ENCODE measurements at places on chromosomes 5 and 9. TPM values are rescaled to one million over a fixed set of nuclear protein-coding genes. Genes with fewer than 3 reads are reported as not detected.

CNTNAP3B gene
- total RNA-seq, result not detected

ANKRD31 gene
- 0.22 TPM for total RNA-seq

KIAA1191 gene
- 57.5 TPM for total RNA-seq

SIT1 gene
- total RNA-seq, result 97.6 TPM

SAXO1 gene
- not detected for total RNA-seq

SHISAL2B gene
- total RNA-seq, result not detected

IFNA2 gene
- total RNA-seq, result not detected

SH3PXD2B gene
- 0.15 TPM for total RNA-seq

ALDH1A1 gene
- total RNA-seq, result not detected

DNA sequence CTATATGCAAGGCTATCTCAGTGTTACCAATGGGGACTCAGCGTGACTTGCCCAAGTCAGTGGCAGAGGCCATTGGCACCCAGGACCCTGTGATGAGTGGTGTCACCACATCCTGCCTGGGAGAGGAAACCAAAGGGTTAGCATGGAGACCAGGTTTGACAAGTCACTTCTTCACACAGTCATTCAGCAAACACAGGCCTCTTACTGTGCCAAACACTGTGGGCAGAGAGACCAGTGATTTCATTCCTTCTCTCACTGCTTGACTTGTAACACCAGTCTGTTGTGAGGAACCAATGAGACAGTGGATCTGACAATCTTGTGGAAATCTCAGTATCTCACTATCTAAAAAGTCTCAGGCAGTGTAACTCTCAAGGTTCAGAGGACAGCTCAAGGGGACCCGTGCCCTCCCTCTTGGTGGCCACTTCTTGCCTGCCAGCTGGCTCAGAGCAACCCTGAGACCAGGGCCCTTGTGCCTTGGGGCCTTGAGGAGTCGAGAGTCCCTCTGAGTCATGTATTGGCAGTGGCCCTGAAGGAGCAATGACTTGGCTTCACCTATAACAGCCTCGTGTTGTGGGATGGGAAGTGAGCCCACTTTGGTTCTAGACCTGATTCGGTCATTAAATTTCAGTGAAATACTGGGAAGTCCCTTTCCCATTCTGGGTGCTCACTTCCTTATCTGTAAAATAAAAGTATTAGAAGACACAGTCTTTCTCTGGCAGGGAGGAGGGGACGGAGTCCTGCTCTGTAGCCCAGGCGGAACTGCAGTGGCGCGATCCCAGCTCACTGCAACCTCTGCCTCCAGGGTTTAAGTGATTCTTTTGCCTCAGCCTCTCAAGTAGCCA, 1.6 kb downstream of the FABP6 start:
- no peaks in the 10 kb centered on the region for H3K27me3 ChIP-seq
- no peak overlapping the region for H3K27ac ChIP-seq
- DNase-seq, result no peak
- no peak overlapping the region for H3K4me3 ChIP-seq

DNA sequence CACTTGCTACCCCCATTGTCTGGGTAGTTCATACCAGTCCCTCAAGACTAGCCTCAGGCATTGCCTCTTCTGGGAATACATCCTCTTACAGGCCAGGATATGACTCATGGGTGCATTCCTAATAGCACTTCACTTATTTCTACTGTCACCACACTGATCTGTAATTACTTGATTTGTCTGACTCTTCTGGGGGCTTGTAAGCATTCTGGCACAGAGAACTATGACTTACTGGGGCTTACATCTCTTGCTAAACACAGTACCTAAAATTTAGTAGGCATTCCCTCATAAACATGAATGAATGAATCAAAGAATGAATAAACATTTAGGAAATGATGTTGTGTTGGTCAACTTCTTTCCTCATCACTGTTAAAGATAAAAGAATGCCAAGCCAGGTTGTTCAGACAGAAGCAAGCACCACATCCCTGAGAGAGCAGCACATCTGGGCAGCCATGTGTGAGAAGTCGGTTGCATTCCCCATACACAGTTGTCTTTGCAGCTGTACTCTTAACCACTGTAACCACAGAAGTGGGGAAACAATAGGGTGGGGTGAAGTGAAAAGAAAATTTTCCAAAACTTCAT, 27.6 kb downstream of the IL7R start:
- no peak overlapping the region for H3K27ac ChIP-seq
- DNase-seq, result no peak
- H3K4me3 ChIP-seq, result no peak overlapping the region

DNA sequence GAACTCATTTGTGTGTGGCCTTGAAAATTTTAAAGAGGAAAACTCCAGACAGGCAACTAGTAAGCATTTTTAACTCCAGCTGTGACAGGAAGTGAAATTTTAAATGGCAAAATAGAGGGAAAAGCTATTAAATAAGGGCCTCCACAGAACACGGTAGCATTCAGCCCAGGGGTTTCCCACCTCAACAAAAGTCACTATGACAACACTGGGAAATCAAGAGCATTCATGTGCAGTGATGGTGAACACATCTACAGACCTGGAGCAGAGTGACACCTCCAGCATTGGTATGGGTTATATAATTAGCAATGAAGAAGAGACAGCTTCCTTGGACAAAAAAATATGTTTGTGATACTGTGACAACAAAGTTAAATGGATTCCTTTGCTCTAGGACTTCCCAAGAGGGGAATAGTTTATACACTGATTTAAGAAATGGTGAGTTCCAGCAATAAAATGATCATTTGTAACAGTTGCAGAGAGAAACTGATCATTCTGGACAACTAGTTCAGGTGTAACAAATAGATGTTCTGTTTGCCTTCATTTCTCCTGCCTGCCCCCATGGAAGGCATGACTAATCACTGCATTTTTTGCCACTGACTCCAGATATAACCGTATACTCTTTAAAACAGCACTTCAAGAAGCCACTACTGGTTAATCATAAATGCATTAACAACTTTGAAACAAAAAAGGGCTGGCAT, 93.3 kb upstream of the SLC44A1 start:
- no peak overlapping the region for H3K27ac ChIP-seq
- H3K4me3 ChIP-seq, result no peak overlapping the region
- H3K27me3 ChIP-seq, result no peaks in the 10 kb centered on the region
- no peaks in the 10 kb centered on the region for H3K4me1 ChIP-seq

- H3K4me3 ChIP-seq, result no peak overlapping the region
- H3K36me3 ChIP-seq, result no peaks in the 10 kb centered on the region
- no peak for DNase-seq
- no peak overlapping the region for H3K27ac ChIP-seq
- H3K27me3 ChIP-seq, result no peaks in the 10 kb centered on the region
These were observed 125.3 kb downstream of the SYK start for GRCh38 chr9:90926936-90927335.

DNA sequence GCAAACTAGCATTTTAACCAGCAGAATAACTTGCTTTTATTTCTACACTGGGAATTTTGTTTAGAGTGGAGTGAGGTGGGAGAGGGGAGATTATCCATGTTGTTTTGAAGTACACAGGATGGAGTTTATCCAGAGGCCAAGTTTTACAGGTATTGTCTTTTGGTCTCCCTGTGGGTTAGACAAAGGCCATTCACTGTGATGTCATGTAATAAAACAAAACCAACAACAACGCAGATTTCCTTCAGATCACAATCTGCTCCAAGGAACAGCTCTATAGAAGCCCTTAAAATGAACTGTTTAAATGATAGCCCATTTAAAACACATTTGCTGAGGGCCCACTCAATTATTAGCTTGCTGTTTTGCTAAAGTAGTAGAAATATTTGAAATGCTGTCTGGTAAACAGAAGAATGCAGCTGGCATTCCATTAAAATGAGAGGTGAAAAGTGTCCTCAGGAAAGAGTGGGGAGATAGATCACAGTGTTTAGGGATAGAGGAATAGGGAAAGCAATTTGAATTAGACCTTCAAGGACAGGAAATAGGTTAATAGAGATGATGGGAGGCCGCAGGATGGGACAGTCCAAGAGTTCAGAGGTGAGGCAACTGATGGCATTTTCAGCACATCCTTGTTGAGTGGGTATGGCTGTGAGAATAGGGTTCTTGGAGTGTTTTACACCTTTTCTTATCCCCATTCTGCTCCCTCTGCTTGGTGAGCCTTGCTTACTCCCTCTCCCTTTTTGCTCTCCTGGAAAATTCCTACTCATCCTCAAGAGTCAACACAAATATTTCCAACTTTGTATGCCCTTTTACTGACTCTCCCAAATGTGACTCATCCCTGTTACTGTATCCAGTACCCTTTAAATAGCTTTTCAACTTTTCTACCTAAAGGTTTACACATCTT, 140.1 kb upstream of the NR3C1 start:
- no peak overlapping the region for H3K4me3 ChIP-seq
- no peaks in the 10 kb centered on the region for H3K4me1 ChIP-seq
- H3K27me3 ChIP-seq, result no peaks in the 10 kb centered on the region
- DNase-seq, result no peak

- no peaks in the 10 kb centered on the region for H3K27me3 ChIP-seq
- no peaks in the 10 kb centered on the region for H3K36me3 ChIP-seq
- no peak for DNase-seq
- no peak overlapping the region for H3K27ac ChIP-seq
These were observed 57.2 kb downstream of the ELAVL2 start for GRCh38 chr9:23768861-23769260.

DNA sequence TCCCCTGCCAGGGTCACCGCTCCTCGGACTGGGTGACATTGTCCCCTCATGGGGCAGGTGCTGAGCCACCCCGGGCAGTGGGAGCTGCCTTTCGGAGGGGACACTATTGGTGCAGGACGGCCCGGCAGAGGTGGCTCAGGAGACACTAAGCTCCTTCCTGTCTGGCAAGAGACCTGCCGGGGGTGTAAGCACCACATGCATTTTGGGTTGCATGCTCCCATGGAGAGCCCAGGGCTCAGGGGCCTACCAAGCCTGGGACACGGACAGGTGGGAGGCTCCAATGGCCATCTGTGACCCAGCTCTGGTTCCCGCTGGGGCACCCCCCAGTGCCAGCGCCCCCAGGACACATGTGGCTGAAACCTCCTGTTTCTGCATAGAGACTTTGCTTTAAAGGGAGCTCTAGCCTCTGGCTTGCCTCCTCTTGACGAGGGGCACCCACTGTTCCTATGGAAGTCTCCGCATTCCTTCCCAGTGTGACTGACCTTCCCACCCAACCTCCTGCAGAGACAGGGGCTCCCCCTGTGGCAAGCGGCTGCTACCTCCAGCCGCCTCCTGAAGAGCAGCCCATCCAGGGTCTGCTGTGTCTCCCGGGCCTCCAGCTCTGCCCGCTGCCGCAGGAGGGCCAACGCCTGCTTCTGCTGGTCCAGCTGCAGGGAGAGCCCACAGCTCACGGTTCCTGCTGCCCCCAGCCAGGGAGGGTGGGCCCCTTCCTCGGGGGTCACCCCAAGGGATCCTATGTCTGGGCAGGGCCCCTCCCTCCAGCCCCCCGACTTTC, 28.1 kb downstream of the CCDC187 start:
- no peak overlapping the region for H3K27ac ChIP-seq
- DNase-seq, result no peak
- no peaks in the 10 kb centered on the region for H3K36me3 ChIP-seq
- no peak overlapping the region for H3K4me3 ChIP-seq
- no peaks in the 10 kb centered on the region for H3K27me3 ChIP-seq

- peak; percentile 56 for DNase-seq
- no peak overlapping the region for H3K4me3 ChIP-seq
These were observed 79.0 kb downstream of the FBXW11 start for GRCh38 chr5:171927345-171927941.

GRCh38 chr5:180367991-180368390, 14.9 kb upstream of the GFPT2 start:
- no peak for DNase-seq
- H3K4me3 ChIP-seq, result no peak overlapping the region
- no peaks in the 10 kb centered on the region for H3K36me3 ChIP-seq
- H3K27me3 ChIP-seq, result no peaks in the 10 kb centered on the region

GRCh38 chr5:146860213-146860893, 18.2 kb downstream of the PPP2R2B start:
- no peaks in the 10 kb centered on the region for H3K27me3 ChIP-seq
- no peak for DNase-seq
- no peaks in the 10 kb centered on the region for H3K36me3 ChIP-seq
- no peaks in the 10 kb centered on the region for H3K4me1 ChIP-seq
- H3K4me3 ChIP-seq, result no peak overlapping the region

DNA sequence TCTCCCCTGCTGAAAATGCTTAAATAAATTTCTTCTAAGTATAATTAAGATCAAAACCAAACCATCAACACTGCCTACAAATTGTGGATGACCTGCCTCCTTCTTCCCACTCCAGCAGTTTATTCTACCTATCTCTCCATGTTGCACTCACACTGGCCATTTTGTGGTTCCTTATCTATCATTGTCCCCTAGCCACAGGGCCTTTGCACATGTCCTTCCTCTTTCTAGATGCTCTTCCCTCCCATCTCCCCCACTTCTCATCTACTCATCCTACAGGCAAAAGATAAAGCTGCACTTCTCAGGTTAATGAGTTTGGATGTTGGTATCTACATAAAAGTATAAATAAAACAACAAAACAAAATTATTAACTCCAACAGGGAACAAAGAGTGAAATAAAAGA, 70.6 kb upstream of the CCNG1 start:
- no peaks in the 10 kb centered on the region for H3K36me3 ChIP-seq
- H3K4me3 ChIP-seq, result no peak overlapping the region
- no peak for DNase-seq
- H3K27ac ChIP-seq, result no peak overlapping the region
- no peaks in the 10 kb centered on the region for H3K27me3 ChIP-seq

- DNase-seq, result no peak
- no peaks in the 10 kb centered on the region for H3K36me3 ChIP-seq
- H3K27me3 ChIP-seq, result no peaks in the 10 kb centered on the region
- H3K4me1 ChIP-seq, result no peaks in the 10 kb centered on the region
- no peak overlapping the region for H3K27ac ChIP-seq
- H3K4me3 ChIP-seq, result no peak overlapping the region
These were observed 284.8 kb upstream of the CD180 start for GRCh38 chr5:67481362-67481761.

GRCh38 chr9:133199648-133200321, 9.3 kb downstream of the OBP2B start:
- no peak for DNase-seq
- H3K4me3 ChIP-seq, result no peak overlapping the region
- no peaks in the 10 kb centered on the region for H3K27me3 ChIP-seq
- H3K4me1 ChIP-seq, result no peaks in the 10 kb centered on the region
- no peak overlapping the region for H3K27ac ChIP-seq

DNA sequence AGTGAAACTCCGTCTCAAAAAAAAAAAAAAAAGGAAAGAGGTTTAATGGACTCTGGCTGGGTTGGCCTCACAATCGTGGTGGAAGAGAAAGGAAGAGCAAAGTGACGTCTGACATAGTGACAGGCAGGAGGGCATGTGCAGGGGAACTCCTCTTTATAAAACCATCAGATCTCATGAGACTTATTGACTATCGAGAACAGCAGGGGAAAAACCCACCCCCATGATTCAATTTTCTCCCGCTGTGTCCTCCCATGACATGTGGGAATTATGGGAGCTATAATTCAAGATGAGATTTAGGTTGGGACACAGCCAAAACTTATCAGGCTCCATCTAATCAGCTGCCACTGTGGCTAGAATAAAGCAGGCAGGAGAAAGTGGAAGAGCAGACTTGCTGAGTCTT, 610.4 kb upstream of the NUDT12 start:
- no peaks in the 10 kb centered on the region for H3K4me1 ChIP-seq

DNA sequence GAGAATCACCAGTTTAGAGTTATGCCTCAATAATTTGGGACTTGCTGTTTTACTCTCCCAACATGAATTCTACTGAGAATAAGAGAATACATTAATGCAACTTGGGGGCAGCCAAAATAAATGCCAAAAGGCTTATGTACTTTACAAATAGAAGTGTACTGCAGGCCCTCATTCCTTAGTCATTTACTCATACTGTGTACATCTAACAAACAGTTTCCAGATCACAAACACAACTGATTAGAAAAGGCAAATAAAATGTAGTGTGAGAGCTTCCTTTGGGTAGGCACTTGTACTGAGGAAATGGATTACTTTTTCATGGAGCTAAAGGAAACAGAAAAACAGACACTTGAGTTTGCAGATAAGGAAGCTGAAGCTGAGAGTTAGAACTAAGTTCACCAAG, 12.6 kb downstream of the ANKDD1B start:
- DNase-seq, result no peak
- H3K27me3 ChIP-seq, result no peaks in the 10 kb centered on the region
- H3K4me1 ChIP-seq, result peaks cover 5% of the 10 kb centered on the region
- no peak overlapping the region for H3K4me3 ChIP-seq

Measured in Karpas-422 (cell line).